ENCODE measurements at places on chromosomes 6 and 20.

DNA sequence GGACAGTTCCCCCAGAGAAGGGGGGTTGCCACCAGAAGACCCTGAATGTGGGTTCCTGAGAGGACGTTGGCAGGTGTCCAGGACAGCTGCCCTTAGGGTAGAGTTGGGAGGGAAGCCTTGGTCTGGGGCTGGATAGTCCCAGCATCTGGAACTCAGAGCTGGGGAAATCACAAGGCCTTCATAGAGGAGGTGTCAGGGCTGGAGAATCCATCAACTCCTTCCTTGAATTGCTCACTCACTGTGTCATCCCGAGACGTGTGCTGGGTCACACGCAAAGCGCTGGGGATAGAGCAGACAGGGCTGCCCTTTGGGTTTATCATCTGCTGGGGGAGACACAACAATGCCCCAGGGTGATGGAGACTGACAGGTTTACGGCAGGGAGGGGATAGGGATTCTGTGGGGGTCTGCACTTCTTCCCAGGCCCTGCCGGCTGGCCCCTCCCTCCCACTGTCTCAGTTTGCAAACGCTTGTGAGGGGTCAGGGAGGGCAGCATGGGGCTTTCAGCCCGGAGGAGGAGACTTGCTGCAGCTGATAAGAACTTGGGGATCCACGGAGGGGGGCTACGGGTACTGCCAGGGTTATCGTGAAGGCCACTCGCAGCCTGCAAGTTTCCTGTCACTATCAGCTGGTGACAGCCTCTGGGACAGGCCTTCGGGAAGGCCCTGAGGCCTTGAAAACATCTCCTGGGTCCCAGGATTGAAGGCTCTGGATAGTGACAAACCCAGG lies 18.6 kb downstream of the RBM38 start:
- DNase-seq = no peak

GRCh38 chr6:21634582-21634981 lies 41.0 kb downstream of the SOX4 start:
- DNase-seq = no peak

DNA sequence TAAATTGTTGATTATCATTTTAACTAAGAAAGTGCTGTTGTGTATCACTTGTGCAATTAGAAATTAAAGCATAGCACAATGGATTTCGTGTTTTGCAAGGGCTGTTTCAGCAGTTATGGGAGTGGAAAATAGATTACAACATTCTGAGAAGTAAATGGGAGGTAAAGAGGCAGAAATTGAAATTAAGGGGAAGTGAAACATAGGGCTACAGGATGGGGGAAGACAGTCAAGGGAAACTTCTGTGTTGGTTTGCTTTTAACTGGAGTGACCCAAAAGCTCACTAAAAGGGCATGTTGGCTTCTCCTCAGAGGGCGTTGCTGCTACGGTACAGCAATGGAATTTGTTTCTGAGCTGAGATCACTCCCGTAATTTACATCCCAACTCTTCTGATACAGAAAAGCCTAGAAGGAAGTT lies 147.5 kb downstream of the BCAS1 start:
- no peak for DNase-seq

DNA sequence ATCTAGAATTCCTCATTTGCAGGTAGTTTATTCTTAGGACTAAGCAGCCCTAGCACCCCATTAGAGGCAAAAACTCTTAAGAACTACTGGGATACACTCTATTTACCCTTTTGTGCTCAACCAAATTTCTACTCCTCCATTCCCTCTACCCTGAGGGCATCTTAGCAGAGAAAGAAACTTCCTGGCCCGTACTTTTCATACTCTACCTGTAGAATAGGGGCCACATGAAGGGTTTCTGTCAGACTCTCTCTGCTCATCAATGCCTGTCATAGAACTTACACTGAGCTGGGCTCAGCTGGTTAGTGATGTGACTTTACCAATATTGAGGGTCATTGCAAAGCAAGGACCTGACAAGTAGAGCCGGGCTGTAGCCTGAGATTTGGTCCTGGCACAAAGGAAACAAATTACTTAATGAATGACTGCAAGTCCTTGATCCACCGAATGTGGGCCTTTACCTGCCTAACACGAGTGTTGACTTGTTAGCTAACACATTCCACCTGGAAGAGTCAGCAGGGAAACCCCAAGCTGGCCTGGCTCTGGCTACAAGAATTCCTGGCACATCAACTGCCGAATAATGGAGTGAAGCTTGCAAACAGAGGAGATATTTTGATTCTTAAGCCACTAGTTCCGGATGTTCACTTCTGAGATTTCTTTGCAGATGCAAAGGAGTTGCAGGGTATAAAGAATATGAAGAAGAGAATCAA lies 280.5 kb upstream of the JAG1 start:
- no peak for DNase-seq

DNA sequence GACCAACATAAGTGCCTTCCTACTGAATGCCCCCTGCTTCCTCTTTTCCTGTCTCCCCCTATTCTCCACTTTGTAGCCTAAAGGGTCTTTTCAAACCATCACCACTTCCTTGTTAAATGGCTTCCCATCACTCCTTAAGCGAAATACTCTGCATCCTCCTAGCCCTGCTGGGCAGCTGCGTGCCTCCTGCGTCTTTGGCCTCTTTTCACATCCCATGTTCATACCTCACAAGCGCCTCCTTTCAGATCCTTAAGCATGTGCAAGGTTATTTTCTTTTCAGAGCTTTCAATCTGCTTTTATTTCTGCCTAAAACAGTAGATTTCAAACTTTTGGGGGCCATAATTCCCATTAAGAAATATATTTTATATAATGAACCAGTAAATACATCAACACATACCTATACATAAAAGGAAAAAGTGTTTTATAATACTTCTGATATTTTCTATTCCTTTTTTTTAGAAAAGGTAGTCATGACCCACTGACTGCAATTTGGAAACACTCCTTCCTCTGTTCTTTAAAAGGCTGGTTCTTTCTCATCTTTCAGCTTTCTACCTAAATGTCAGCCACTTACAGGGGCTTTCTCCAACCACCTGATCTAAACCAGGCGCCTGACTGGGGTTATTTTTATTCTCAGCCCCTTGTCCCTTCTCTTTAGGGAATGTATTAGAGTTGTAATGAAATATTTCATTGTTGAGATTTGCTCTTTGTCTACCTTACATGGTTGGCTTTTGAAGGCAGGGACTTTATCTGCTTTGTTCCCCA lies 84.1 kb downstream of the PRDM1 start:
- DNase-seq = no peak

GRCh38 chr6:87049779-87050178 lies 45.1 kb downstream of the CGA start:
- no peak for DNase-seq

- DNase-seq = no peak
Observed at GRCh38 chr6:149455031-149455732, 29.6 kb downstream of the ZC3H12D start.

DNA sequence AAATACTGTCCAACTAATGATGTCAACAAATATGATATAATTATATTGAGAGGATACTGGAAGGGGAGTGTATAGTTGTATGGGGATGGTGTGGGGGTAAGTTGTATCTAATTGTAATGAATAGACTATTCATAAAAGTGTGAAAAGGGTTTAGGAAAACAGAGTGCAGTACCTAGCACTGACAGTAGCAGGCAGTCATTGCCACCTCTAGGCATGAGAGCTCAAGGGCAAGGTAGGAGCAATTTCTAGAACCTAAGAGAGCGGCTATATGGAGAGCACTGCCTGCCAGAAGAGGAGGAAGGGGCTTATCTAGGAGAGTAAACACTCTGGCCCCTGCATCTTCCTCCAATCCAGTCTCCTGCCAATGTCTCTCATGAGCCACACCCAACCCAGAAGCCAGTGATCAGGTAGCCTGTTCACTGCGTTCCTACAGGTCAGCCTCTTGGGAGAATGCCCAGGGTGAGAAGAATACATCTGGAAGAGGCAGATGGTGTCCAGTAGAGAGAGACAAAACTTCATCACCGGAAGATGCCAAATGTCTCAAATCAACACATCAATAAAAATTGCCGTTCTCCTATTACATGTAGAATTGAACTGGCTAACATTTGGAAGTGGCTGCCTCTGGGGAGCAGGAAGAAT lies 200.0 kb downstream of the LY86 start:
- DNase-seq = no peak

- DNase-seq = no peak
Observed at GRCh38 chr6:96330884-96331283, 190.7 kb upstream of the UFL1 start.

DNA sequence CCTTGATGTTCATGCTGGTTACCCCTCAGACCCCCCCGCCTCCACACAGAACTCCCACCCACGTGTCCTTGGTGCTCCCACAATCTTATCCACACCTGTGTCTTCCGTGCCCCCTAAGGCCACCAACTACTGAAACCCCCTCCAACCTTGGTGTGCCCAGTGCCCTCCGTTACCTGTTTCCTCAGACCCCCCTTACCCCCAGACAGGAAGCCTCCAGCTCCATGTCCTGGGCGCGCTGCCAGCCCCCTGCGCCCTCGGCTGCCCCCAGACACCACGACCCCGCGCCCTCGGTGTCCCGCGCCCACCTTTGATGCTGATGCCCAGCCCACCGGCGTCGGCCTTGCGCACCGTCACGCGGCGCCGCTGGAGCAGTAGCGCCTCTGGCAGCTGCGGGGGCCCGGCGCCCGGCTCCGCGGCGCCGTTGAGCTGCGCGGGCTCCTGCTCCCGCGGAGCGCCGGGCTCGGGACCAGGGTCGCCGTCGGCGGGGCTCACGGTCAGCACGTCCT lies 504 bp downstream of the SNTA1 start:
- no peak for DNase-seq

DNA sequence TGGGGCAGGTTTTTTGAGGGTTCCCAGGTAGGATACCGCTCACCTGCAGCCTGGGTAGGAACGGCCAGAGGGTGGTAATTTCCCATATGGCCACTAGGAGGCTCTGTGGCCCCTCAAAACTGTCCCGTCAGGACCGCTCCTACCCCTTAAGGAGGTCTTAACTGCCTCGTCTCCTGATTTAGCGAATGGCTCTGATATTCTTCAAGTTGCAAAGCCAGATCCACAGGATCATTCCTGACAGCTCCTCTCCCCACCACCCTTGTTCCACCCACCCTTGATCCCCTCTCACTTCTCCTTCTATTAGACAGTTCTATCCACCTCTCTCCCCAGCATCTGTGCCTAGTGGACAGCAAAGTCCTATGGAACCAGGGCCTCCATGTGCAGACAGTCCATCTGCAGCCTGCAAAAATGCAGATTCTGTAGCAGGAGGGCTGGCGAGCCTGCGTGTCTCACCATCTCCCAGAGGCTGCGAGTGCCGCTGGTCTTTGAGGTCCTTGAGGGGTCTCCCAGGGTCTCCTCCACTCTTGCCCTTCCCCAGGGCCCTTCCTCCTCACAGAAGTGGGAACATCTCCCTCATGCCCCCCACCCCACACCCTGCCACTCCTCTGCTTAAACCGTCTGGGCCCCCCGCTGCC lies 34.3 kb upstream of the ZBP1 start:
- peak; percentile 11 for DNase-seq

- DNase-seq = no peak
Observed at GRCh38 chr6:130632277-130632676, 194.9 kb upstream of the SMLR1 start.

DNA sequence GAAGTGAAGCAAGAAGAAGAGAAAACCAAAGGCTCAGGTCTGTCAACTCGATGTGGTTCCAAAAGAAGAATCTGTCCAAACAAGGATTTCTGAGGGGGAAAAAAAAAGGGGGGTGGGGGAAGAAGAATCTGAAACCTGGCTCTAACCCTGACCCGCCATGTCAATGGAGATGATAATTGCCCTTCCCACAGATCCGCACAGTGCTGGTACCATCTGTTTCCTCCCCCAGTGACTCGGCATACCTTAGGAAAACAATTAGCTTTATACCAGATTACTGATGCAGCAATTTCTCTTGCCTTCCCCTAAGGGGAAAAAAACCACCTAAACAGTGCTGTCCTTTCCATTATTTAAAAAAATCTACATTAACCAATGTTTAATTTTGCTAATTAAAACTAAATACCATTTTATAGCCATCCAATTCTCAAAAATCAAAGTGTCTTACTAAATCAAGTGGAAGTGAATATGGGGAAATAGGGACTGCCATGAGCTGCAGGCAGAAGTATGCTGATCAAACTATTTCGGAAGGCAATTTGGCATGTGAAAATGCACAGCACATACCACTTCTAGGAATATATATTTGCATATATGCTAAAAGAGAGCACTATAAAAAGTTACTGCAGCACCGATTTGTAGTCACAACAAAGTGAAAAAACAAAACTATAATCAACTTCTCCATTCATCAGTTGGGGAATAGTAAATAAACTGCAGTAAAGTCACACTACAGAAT lies 46.8 kb downstream of the MAP7 start:
- no peak for DNase-seq

DNA sequence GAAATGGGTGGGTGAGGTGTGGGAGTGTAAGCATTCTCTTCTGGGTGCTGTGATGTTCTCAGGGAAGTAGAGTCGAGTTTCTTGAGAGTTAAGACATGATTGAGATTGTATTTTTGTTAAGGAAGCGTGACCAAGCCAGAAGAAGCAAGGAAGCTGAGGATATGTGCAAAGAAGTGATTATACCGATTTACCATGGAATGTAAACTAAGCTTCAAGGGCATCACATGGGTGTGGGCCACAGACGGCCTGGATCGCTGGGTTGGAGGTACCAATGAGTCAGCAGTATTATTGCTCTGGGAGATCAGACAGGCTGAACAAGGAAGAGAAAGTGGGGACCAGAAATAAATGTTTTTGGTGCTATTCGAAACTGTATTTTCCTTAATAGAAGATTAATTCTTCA lies 184.1 kb upstream of the GMDS start:
- DNase-seq = no peak

DNA sequence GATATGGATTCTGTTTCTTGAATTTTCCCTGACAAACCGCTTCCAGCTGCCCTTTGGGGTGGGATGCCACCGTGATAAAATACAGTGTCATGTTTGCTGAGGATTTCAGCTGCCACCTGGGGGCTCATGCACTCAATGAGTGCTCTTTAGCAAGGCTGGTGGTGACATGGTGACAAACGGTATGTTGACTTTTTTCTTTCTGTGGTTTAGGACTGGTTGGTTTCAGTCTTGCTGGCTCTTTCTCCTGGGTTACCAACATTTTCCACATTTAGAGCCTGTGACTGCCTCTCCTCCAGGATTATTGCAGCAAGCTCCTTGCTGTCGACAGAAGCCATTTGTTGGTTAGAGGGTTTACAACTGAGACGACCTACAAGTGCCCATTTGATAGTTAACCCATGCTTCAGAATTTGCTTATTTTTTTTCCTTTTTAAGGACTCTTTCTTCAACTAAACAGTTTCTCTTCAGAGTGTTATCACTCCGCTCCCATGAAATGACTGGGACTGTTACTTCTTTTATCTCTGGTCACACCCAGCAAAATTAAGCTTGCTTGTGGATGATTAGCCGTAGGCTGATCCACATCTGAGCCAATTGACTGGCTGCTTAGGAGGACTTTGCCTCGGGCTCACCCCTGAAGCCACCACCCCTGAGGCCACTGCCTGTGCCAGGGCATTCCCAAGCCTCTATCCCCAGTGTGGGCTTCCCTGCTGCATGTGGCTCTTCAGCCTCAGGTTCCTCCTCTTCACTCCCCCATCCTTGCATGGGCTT lies 48.4 kb upstream of the CDYL start:
- no peak for DNase-seq

GRCh38 chr20:17612287-17612991 lies 42.6 kb downstream of the DSTN start:
- DNase-seq = no peak

Data from T1000 (cell line).